ENCODE measurements at places on chromosomes 5 and 9.

DNA sequence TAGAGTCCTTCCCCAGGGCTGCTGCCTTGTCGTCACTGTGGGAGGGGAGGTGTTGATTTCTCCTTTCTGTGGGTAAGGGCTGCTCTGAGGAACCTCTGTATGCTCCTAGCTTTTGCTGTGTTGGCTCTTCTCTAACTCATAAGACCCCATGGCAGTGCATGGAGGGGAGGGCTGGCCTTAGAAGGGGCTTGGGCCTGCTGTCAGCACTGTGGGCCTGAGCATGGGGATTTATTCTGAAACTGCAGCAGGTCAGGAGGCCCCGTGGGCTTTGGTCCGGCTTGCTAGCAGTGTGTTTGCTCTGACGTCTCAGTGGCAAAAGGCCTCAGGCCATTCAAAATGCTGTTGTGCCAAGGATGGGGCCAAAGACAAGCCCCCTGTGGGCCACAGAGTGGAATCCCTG is 6.8 kb downstream of the FGF18 start:
- no peak for DNase-seq

GRCh38 chr9:75545287-75545686 is 345.2 kb upstream of the PCSK5 start:
- no peak for DNase-seq

DNA sequence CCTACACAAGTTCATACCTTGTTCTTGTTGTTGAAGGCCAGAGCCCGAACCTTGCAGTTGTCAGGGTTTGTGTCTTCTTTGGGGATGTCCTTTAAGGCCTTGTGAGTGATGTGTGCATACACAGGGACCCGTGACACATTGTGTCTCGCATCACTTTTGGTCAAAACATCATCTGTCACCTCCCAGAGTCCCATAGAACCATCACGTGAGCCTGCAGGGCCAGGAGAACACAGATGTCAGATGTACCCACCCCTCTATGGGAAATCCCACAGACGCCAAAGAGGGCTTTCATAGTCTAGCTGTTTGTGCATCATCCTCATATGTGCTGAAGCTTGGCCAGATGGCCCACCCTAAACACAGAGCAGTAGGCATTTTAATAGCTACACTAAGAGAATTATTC is 28.2 kb downstream of the DCAF12 start:
- DNase-seq, result no peak

DNA sequence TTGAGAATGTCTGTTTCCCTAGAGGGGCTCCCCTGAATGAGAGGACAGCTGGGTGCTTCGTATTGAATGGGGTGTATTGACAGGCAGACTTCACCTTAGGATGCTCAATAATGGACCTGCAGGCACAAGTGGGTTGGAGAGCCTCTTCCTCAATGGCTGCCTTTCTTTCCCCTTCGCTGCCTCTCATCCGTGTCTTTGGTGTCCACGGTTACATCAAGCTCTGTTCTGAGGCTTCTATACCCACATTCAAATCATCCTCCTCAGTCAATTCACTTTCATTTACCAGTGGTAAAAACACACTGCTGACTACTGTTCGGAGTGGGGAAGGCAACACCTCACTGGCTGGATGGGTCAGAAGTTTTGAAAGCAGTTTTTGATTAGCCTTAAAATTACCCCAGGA is 20.6 kb downstream of the LIX1 start:
- DNase-seq, result no peak

GRCh38 chr9:15116130-15116580 is 190.9 kb downstream of the TTC39B start:
- DNase-seq, result no peak

GRCh38 chr9:129331772-129332500 is 153.9 kb upstream of the IER5L start:
- no peak for DNase-seq

DNA sequence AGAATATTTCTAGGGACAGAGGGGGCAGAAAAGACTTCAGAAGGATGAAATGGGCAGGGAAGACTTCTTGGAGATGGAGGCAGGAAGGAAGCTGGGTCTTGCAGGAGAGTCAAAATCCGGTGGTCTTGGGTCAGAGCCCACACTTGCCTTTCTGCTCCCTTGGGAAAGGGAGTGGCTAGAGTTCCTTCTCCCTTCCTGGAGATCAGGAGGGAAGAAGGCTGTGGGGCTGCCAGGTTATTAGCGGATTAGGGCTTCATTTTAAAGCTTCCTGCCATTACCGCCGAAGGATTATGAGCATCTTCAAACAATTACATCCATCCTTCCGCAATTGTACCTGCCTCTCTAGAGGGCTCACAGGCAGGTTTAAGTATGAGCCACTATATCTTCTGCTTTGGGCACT is 19.2 kb upstream of the SYNPO start:
- DNase-seq, result no peak

- DNase-seq, result no peak
Observed at GRCh38 chr9:121034529-121034928, 15.5 kb downstream of the C5 start.
